Stimulated activated CD4-positive, alpha-beta T cell treated with anti-CD3 and anti-CD28 coated beads, TNF-alpha, amount 100 ng/mL, for 48 hours (primary cell): ENCODE measurements at places on chromosomes 2 and 18.
A peak's percentile ranks its signal among the peaks of the same experiment; 100 is the strongest.

DNA sequence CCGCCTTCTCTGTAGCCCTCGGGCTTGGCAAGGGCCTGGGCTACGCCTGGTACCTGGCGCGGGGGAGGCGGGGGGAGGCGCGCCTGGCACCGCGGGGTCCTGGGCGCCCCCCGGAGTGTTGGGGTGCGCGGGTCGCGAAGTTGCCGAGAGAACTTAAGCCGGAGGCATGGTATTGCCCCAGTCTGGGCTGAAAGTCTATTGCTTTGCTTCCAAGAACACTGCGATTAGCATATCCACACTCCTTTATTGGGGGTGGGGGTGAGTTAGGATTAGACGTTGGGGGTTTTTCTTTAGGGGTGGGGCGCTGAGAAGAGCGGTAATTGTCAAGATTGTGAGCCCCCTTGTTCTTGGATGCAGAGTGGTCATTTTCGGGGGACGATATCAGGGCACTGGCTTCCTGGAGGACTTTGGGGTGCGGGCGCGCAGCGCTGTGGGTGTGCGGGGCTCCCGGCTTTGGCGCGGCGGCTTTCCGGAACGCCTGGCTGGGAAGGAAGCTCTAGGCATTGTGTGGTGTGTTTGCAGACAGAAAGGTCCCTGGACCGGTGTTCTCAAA lies 798 bp downstream of the TANC1 start:
- DNase-seq = no peak

DNA sequence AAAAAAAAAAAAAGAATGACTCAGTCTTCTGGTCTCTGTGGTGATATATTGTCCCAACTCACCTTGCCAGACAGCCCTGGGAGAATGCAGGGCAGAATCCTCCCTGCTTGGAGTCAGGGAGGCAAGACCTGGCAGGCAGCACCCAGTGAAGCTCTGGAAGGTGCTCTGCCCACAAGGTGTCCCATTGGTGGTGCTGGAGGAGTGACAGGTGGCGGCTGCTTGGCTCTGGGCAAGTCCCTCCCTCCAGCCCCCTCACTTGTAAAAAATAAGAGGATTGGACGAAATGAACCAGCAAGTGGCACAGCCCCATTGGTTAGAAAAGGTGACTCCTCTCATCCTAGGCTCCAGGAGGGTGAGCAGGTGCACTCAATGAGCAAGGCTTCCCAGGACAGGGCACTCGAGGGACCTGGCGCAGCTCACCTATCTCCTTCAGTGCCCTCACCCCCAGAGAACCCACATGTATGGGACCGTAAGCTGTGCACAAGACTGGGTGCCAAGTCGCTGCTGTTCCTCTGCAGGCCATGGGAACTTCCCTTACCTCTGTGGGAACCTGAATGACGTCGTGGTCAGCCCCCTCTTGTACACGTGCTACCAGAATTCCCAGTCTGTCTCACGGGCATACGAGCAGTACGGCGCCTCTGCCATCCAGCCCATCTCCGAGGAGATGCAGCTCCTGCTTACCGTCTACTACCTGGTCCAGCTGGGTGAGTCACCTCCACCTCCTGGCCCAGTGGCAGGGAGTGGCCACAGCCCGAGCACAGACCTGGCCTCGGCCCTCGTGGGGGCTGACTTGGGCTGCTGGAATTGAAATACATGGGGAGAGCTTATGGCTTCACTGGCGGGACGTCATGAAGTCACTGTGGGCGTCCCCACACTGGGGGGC lies 54.6 kb downstream of the GREB1 start:
- no peak for DNase-seq

DNA sequence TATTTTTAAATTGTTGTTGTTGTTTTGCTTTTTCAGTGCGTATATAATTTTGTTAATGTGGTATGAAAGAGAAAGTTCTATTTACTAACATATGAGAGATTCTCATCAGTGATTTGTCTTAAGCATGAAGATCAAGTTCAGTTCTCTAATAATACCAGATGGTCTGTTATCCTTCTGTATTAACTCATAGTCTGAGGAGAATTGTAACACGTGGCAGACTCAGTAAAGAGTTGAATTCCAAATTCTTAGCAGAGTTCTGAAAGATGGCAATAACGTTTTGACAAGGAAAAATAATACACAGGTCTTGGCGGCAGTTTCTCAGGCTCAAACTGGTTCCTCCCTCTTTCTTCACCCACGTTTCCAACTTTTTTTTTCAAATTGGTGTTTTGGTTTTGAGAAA lies 17.2 kb upstream of the COL3A1 start:
- DNase-seq = no peak

GRCh38 chr2:204842661-204843485 lies 297.6 kb downstream of the PARD3B start:
- peak; percentile 5 for DNase-seq

GRCh38 chr2:230319211-230319862 lies 7.7 kb upstream of the SP140L start:
- peak; percentile 46 for DNase-seq

GRCh38 chr18:32920796-32921787 lies 148.3 kb upstream of the KLHL14 start:
- no peak for DNase-seq

- no peak for DNase-seq
These were observed 92.8 kb upstream of the NRP2 start for GRCh38 chr2:205589479-205589878.

GRCh38 chr18:58370612-58371011 lies 258.3 kb downstream of the ALPK2 start:
- DNase-seq = no peak
